Activated T-cell treated with anti-CD3 and anti-CD28 coated beads for 24 hours (primary cell): ENCODE measurements at places on chromosomes 12 and 14.
A peak's percentile ranks its signal among the peaks of the same experiment; 100 is the strongest.

- DNase-seq: no peak
These were observed 1.6 kb downstream of the BEGAIN start for GRCh38 chr14:100585448-100586152.

DNA sequence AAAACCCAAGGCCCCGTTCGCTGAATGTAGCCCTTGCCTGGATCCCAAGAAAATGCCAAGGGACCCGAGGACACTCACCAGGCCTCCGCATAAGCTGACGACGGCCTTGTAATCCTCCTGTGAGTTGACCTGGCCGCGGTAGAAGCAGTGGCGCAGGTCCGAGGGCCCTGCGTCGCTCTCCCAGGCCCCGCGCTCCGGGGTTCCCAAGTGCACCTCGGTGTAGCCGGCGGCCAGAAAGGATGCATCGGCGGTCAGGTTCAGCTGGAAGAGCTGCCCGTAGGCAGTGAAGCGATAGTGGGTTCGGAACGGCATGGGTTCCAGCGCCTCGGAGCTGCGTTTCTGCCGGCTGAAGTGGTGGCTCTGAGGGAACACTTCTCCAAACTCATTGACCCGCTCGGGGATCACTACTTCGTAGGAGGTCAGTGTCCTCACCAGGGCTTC is 1.2 kb downstream of the ADAMTS20 start:
- no peak for DNase-seq

GRCh38 chr14:39265806-39266524 is 32.2 kb downstream of the MIA2 start:
- DNase-seq: no peak

GRCh38 chr12:1912580-1913376 is 5.7 kb downstream of the CACNA2D4 start:
- DNase-seq: no peak

- DNase-seq: no peak
These were observed 84.1 kb downstream of the PPP1R12A start for GRCh38 chr12:79850610-79851299.

- peak; percentile 46 for DNase-seq
These were observed 745 bp downstream of the CDCA4 start for GRCh38 chr14:105019861-105020814.

DNA sequence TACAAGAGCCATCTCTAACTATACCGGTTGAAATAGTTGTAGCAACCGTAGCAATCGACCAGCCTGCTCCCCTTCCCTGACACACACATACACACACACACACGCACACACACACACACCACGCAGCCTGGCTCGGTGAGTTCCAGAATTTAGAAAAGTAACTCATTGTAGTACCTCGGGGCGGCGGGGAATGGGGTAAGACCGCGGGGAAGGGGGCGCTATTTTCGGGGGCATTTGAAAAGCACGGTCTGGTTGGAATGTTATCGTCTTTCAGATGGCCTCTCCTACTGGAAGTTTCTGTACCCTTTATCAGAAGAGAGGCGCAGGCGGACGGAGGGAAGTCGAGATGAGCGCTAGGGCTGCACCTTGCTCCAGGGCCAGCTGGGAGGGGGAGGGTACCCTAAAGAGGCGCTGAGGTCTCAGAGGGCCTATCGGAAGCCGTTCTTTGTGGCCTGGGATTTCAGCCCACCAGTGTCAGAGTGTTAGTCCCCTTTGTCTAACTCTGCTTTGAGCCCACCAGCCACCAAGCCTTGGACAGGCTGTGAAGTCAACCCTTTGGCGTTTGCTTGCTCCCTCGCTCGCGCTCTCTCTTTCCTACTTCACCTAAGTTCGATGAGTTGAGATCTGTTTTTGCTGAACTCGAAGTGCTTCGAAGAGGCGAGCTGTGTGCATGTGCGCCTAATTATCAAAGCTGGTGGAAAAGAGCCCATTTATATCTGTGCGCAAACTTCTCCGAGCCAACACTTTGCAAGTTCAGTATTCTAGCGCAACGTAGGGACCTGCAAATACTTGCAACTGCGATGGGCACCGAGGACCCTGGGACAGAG is 837 bp downstream of the COL2A1 start:
- DNase-seq: no peak

GRCh38 chr14:69291396-69291795 is 31.4 kb downstream of the GALNT16 start:
- no peak for DNase-seq

DNA sequence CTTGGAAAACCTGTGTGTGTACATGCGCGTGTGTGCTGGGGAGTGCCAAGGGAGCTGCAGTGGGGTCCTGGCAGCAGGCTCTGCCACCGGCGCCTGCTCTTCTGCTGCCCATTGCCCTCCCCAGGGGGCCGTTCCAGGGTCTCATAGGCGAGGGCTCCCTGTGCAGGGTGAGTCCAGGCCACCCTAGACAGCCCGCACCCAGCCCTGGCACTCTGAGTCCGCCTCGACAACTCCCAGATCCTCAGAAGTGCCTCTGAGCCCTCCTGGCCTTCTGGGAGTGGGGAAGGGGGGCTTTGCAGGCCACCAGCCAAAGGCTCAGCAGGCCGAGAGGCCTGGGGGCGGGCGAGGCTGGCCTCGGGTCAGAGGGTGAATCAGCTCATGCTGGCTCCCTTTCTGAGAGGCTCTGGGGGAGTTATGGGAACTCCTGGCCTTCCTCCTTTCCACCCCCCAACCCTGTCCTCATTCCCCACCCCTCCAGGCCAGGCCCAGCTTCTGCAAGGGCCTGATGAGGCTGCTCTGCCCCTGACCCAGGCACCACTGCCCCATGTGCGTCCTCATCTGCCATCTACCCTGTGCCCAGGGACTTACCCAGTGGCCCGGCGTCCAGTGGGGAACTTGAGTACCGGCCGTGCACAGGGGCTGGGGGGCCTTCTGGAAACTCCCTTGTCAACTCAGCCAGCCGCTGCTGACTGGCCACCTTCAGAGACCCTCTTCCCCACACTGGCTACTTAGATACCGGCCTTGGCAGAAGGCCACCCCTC is 2.1 kb upstream of the TEDC1 start:
- no peak for DNase-seq

GRCh38 chr12:105945880-105946279 is 192.9 kb downstream of the NUAK1 start:
- DNase-seq: no peak

DNA sequence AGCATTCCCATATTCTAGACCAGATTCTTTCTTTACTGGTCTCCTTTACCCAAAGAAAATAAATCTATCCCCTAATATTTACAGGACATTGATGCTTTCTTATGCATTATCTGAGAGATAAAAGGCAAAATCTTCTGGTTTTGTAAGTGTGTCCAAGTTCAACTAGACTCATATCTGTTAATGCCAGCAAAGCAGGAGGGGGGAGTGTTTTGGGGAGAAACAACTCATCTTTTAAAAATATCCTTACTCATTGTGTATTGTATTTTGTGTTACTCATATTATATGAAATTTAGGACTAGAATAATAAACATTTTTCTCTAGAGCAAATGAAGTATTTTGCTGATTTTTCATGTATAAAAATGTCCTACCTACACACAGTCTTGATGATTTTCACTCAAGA is 54.8 kb downstream of the SAMD4A start:
- DNase-seq: no peak

- DNase-seq: peak; percentile 33
These were observed at the start of gene BMAL2 for GRCh38 chr12:27332714-27333402. BMAL2 (plus strand) TSS chr12:27332836; CDS start chr12:27333073, 237 bp downstream.

DNA sequence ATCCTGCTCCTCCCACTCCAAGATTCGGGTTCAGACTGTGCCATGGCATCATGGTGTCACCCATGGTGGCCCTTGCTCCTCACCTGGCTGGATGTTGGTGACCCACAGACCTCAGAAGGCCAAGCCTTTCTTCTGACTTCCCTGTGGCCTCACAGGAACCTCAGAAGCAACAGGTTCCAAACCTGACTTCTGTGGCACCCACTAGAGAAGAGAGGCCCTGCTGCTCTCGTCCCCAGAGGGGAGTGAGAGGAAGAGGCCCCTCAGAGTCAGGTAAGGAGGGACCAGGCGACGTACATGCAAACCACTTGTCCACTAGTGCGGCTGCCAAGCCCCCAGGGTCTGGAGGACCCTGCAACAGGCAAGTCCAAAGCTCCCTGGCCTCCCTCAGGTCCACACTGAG is 10.4 kb downstream of the CLBA1 start:
- DNase-seq: no peak

- no peak for DNase-seq
These were observed 147.6 kb downstream of the RIMBP2 start for GRCh38 chr12:130568501-130568900.

- no peak for DNase-seq
These were observed 51.6 kb upstream of the ABCC9 start for GRCh38 chr12:21992823-21993222.

GRCh38 chr12:11906286-11906935 is 164.3 kb upstream of the BCL2L14 start:
- DNase-seq: no peak

DNA sequence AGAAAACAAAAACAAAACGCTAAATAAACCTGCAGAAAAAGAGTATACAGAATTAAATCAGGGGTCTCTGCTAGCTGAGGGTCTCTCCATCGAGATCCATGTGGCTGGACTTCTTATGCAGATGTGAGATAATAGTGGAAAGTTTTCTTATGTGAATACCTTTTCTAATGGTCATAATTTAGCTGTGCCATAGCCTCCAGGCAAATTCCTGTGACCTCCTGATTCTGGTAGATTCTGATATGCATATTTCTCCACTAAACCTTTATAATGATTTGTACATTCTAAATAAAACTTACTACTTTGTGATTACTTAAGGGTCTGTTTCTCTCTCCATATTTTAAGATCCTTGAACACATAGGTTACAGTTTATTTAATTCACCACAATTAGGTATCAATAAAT is 1002.6 kb downstream of the GALC start:
- no peak for DNase-seq

DNA sequence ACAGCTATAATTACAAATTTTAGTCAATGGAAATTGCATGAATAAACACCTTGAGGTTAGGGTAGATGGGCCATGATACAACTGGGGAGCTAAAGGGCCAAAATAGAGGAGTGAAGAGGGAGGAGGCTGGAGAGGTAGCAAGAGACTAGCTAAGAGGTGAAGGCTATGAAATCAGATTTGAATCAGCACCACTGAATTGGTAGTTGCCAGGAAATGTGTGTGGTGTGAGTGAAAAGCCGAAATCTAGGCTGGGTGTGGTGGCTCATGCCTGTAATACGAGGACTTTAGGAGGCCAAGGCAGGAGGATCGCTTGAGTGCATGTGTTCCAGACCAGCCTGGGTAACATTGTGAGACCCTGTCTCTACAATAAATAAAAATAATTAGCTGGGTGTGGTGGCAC is 22.7 kb downstream of the YY1 start:
- peak; percentile 16 for DNase-seq

DNA sequence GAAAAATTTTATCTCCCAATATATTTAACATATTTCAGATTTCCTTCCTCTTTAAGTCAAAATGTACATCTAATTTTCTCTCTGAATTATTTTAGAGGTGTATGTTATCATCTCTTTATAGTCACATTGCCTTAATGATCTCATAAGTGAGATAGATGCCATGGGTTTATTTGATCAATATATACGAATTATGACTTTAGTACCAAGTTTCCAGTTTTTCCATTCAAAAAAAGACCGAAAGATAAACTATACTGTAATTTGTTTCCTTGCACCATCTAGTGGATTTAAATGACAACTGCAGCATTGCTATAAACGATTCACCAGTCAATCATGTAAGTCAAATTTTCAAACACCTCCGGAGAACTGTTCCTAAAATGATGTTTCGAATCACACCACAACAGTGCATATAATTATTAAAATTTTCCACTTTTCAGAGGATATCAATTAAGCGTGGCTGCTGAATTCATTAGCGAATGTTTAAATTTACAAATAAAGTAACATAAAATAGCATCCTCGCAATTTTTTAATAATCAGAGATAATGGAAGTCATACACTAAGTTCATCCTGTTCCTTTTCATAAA is 419 bp upstream of the ATXN7L3B start:
- DNase-seq: no peak

DNA sequence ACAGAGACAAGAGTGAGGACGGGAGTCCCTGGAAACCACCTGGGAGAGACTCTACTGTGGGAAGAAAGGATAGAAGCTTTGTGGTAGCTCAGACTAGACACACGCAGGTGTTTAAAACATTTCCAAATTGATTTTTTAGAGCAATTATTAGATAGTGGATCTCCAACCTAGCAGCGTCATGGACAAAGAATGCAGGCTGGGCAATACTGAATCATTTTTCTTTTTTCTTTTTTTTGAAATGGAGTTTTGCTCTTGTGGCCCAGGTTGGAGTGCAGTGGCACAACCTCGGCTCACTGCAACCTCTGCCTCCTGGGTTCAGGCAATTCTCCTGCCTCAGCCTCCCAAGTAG is 13.1 kb downstream of the GPR132 start:
- DNase-seq: no peak

- DNase-seq: no peak
These were observed 49.0 kb downstream of the TBC1D15 start for GRCh38 chr12:71888521-71888920.
